Fibroblast of gingiva (primary cell): ENCODE measurements at places on chromosomes 16 and 17.
A peak's percentile ranks its signal among the peaks of the same experiment; 100 is the strongest.

- DNase-seq: no peak
These were observed 19.5 kb downstream of the HLF start for GRCh38 chr17:55284001-55284884.

DNA sequence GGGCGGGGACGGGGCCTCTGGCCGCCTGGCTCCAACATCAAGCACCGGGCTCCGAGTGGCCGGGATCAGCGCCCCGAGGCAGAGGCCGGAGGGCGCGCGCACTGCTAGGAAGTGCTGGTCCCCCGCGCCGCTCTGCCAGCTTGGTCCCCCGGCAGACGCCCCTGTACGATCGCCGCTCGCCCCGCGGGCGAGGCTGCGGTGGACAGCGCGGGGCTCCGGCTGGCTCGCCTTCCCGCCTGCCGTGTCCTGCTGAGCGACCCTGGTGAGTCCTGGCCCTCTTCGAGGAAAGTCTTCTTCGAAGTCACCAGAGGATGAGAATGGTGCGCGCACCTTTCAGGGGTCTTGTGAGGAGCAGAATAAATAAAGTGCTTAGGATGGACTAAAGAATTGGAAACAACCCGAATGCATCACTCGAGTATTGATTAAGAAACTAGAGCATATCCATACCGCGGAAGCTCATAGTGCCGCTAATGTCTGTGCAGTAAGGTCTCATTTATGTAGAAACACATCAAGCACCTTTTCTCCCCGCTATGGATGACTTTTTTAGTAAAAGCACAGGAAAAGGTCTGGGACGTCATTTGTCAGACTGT lies 392 bp downstream of the ZNF213 start:
- no peak for DNase-seq

- DNase-seq: no peak
These were observed 134.2 kb upstream of the CIBAR2 start for GRCh38 chr16:85246473-85246872.

DNA sequence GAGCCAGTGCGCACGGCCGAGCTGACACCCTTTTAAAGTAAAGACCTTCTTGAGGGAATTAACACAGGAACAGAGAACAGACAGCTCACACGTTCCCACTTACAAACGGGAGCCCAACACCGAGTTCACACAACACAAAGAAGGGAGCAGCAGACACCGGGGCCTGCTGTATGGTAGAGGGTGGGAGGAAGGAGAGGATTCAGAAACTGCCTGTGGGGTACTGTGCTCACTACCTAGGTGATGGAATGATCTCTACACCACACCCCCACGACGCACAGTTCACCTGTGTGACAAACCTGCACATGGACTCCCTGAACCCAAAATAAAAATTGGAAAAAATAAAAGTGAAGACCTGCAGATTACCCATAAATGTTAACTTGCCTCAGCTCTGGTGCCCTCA lies 32.5 kb downstream of the TMC6 start:
- DNase-seq: no peak

GRCh38 chr16:89898201-89898967 lies 20.3 kb upstream of the MC1R start:
- no peak for DNase-seq

GRCh38 chr17:57518587-57519581 lies 226.2 kb downstream of the CCDC182 start:
- peak; percentile 62 for DNase-seq

- no peak for DNase-seq
These were observed 129.6 kb upstream of the GOT2 start for GRCh38 chr16:58863761-58864160.

DNA sequence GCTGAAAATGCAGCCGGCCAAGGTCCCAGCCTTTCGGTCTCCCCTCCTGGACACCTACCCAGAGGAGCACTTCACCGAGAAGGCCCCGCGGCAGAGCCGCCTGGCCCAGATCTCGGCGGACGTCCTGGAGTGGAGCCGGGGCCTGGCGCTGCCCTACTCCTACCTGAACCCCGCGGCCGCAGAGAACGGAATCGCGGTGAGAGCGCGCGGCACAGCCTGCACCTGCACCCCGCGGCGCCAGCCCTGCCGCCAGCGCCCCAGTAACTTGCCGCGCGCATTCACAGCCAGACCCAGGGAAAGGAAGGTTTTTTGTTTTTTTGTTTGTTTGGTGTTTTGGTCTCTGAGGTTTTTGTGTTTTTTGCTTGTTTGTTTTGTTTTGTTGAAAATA lies 15.2 kb downstream of the ALOX12B start:
- DNase-seq: no peak

GRCh38 chr17:8267480-8268147 lies 18.5 kb downstream of the PFAS start:
- DNase-seq: no peak
